Stimulated activated CD8-positive, alpha-beta memory T cell treated with anti-CD3 and anti-CD28 coated beads, Interleukin-4, amount 100 ng/mL, for 24 hours (primary cell): ENCODE measurements at places on chromosomes 7 and 10.

GRCh38 chr10:80596391-80597257 is 58.9 kb downstream of the SH2D4B start:
- no peak for DNase-seq

DNA sequence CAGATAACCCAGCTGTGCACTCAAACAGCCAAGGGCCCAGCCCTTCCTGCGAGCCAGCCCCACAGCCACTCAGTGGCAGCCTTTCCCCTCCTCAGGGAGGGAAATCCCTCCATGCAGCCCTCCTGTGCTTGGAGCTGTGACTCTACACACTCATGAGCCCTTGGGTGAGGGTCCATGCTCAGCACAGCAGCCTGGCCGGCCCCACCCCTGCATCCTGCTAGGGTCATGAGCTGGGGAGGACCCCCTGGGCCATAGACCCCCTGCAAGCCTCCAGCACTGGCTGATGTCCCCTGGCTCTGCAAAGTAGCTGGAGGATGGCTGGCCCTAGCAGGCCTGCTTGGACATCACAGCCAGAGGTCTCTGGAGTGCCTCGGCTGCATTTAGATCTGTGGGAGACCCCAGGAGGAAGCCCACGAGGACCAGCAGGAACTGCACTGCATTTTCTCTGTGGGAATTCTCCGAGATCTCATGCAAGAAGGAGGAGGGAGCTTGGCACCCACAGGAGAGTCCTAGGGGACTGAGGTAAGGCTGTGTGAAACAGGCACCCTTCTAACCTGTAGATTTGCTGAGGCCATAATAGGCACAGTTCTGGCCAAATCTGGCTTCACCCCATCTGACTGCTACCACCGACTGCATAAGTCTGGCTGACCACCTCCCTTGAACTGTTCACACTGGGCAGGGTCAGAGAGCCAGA is 17.4 kb downstream of the TMEM273 start:
- DNase-seq = no peak

- DNase-seq = no peak
Observed at GRCh38 chr10:24680647-24681524, 42.8 kb downstream of the ARHGAP21 start.

DNA sequence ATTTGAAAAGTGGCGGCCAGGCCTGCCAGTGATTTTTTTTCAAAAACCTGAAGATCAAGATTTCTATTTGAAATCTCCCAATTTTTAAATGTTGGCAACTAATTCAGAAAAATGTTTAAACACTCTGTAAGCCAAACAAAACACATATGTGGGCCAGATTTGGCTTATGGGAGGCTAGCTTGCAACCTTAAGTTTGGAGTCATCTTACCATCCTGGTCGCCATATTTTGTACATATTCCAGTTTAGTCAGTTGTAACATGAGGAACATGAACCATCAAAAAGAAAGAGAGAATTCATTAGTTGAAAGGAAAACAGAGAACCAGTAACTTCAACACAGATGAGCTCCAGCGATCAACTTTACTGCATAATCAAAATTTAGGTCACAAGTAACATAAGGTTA is 115.4 kb downstream of the TMEM26 start:
- no peak for DNase-seq

DNA sequence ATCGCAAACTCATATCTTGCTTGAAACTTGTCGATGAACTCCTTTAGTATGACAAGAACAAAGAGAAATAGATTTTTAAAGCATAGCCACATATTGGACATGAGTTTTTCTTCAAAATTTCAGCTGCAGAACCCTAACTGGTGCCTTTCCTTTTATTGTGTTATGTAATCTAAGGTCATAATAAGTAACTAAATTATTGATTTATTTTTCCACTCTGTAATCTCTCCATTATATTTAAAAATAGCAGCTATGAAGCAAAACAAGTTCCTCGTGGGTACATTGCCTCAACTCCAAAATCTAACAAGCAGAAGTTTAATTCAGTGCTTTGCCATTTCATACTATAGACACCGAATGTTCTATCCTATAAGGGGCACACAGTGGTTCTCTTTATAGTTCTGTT is 159.2 kb upstream of the PRSS1 start:
- DNase-seq = no peak

DNA sequence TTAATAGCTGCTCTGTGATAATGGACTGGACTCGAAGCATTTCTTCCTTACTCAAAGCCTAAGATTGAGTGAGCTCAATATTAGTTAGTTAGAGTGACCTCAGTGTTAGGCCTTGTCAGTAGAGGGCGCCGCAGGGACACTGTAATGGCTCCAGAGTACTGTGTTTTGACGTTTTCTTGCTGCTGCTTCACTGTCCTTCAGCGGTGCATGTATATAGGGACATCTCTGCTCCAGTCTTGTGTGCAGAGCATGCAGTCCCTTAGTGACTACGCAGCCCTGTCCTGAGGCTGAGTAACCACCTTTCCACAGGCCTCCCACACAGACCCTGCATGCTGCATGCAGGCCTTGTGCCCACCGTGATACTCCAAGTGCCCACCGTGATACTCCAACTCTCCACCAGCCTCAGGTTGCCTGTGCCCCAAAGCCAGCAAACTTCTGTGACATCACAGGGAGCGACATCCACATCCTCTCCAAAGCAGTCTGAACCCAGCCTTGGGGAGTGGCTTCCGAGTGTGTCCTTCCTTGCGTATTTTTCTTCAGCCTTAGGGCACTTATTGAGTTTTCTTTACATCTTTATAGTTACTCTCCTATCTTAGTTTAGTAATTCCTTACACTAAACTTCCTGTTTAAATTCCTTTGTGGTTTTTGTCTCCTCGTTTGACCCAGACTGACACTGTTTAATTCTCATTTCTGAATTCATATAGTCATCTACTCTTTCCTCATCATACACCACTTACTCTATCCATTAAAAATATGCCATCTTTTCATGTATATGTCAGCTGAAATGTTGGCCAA is 118.2 kb downstream of the JAZF1 start:
- DNase-seq = peak; percentile 17
